ENCODE measurements at places on chromosomes 12 and 14. TPM values are rescaled to one million over a fixed set of nuclear protein-coding genes. Genes with fewer than 3 reads are reported as not detected.

RFC5 gene
- 43.6 TPM for total RNA-seq

CD9 gene
- total RNA-seq, result 248 TPM

ZNF84 gene
- total RNA-seq, result 15.1 TPM

B4GALNT1 gene
- 37.8 TPM for total RNA-seq

PLBD1 gene
- total RNA-seq, result 3.8 TPM

GPR137C gene
- total RNA-seq, result 0.07 TPM

MYH7 gene
- not detected for total RNA-seq

CKB gene
- 106 TPM for total RNA-seq

PAPOLA gene
- total RNA-seq, result 96.8 TPM

AICDA gene
- total RNA-seq, result not detected

Data from A549 treated with RU486 at 1 μM for 4 hours (cell line).